Activated CD8-positive, alpha-beta T cell treated with anti-CD3 and anti-CD28 coated beads for 36 hours (primary cell): ENCODE measurements at places on chromosomes 12 and 14.

DNA sequence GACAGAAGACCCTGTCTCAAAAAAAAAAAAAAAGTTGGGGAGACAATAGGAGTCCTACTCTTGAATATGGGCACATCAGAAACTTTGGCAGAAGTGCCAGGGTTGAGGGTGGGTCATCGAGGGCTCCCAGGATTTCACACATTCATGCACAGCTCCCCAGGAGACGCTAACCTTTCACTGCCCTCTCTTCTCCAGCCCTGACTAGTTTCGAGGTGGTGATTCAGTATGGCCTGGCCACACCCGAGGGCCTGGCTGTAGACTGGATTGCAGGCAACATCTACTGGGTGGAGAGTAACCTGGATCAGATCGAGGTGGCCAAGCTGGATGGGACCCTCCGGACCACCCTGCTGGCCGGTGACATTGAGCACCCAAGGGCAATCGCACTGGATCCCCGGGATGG is 29.4 kb upstream of the LRP1-AS start:
- DNase-seq = no peak

DNA sequence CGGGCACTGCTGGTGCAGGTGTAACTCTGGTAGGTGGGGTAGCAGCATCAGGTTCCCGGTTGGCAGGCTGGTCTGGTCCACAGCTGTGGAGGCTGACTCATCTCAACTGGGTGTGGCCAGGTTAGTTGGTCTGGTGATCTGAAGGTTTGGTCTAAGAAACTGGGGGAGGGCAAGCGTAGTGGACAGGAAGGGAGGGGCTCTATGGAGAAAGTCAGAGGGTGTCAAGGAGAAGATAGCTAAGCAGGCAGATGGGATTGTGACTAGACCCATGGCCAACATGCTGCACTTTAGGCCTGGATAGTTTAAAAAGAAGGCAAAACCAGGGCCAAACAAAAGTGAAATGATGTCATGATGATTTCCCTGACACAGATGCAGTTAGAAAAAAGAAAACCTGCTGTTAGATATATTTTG is 7.9 kb downstream of the TRIM9 start:
- peak; percentile 10 for DNase-seq

DNA sequence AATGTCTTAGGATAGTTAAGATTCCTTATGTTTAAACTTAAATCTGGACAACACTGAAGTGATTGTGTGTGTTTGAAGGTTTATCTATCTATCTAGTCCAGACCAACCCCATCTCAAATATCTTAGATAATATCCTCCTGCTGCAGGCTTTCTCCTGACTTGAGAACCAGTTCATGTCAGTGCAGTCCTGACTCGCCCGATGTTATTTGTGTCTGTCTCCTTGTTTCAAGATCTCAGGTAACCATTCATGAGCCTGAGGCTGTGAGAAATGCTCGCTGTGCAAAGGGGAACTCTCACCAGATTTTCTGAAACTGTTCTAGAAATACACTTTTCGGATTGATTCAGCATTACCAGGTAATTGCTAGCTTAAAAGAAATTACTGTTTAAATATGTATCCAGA is 356.2 kb downstream of the SNAPC1 start:
- no peak for DNase-seq

DNA sequence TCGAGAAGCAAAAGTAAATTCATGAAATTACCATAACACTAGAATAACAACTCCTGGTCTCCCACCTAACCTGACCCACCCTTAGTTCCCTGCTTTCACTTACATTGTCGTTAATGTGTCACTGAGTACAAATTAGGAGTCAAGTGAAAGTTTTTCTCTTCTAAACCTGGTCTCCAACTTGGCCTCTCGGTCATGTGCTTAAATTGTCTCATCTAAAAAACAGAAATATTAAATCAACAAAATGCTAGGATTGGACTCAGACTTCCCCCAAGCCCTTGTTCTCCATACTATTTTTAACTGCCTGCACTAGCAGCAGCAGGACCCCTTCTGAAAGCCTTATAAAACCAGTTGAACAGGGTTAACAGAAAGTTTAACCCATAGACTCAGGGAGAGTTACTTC is 1.8 kb upstream of the BTG1 start:
- no peak for DNase-seq

- DNase-seq = peak; percentile 41
Observed at GRCh38 chr14:23512156-23512555, 39.4 kb downstream of the ZFHX2 start.

- DNase-seq = peak; percentile 69
Observed at GRCh38 chr14:53539489-53540126, 386.5 kb upstream of the DDHD1 start.

GRCh38 chr14:105328678-105329390 is 14.3 kb downstream of the PACS2 start:
- DNase-seq = no peak

DNA sequence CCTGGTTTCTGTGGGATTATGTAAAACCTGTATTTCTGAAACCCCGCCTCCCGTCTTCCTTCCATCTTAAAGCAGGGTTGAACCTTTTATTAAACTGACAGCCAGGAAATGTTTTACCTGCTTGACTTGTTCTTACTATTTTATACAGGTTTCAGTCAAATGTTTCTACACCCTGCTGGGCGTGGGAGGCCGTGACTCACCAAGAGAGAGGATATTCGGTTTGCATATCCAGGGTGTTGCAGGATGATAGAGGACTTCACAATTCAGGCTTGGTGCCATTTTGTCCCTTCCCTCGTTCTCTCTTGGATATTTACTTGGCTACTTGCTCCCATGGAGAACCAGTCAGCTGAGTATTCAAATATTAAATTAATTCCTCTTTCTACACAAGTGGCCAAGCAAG is 69.7 kb downstream of the ARF6 start:
- DNase-seq = peak; percentile 85

GRCh38 chr12:97594236-97595088 is 131.9 kb downstream of the RMST start:
- no peak for DNase-seq

DNA sequence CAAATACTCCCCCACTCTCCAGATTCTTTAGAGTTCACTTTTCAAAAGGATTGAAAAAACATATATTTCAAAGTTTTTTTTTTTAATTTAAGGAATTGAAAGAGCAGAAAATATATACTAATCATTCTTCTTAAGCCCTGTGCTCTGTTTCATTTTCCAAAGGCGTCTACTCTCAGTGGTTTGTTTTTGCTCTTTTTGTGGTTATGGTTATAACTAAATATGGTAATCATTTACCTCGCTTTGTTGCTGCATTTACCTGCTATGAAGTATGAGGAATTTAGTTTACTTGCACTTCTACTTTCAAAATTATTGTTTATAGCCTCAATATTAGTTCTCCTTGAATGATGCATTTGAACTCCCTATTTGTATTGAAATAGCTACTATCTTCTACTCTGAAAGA is 55.9 kb upstream of the LRRK2 start:
- no peak for DNase-seq

GRCh38 chr14:91653451-91653850 is 78.4 kb downstream of the CATSPERB start:
- DNase-seq = no peak

DNA sequence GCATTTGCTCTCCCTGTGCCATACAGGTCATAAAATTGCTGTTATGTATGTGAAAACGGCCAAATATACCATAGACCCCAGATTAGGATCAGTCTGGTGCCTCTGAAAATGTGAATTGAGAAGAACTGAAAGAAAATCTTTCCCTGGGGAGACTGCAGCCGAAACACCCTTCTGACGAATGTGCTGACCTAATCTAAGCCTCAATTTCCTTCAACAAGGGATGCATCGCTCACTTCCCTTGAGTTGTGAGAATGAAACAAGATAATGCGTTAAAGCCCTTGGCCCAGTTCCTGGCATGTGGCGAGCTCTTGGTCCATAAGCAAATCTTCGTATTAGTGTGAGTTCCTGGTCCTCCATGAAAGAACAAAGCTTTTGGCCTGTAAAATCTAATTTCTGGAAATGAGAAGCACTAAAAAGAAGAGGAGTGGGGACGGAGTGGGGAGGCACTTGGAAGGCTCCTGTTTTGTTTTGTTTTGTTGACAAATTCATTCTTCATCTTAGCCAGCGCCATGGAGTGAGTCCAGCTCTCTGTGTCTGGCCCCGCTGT is 49.5 kb upstream of the RTRAF start:
- DNase-seq = no peak

DNA sequence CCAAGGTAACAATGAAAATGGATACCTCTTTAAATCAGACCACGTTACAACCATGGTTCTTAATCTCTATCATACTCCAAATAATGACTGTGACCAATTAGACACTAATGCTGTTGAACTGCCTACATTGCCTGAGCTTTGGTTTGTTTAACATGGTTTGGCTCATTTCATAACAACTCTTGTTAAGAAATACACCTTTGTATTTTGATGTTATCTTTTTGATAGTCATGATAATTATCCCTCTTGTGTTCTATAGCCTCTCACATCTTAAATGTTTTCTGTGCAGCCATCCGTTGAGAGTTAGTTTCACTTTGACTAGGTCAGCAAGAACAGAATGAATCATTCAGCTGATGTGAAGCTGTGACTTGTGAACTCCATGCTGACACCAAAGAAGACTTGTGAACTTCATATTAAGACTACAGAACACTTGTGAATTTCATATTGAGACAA is 75.5 kb upstream of the RERGL start:
- peak; percentile 7 for DNase-seq

- peak; percentile 59 for DNase-seq
Observed at GRCh38 chr12:53695152-53696145, 19.6 kb upstream of the ATP5MC2 start.

GRCh38 chr14:104866451-104867370 is 1.6 kb downstream of the CEP170B start:
- no peak for DNase-seq

DNA sequence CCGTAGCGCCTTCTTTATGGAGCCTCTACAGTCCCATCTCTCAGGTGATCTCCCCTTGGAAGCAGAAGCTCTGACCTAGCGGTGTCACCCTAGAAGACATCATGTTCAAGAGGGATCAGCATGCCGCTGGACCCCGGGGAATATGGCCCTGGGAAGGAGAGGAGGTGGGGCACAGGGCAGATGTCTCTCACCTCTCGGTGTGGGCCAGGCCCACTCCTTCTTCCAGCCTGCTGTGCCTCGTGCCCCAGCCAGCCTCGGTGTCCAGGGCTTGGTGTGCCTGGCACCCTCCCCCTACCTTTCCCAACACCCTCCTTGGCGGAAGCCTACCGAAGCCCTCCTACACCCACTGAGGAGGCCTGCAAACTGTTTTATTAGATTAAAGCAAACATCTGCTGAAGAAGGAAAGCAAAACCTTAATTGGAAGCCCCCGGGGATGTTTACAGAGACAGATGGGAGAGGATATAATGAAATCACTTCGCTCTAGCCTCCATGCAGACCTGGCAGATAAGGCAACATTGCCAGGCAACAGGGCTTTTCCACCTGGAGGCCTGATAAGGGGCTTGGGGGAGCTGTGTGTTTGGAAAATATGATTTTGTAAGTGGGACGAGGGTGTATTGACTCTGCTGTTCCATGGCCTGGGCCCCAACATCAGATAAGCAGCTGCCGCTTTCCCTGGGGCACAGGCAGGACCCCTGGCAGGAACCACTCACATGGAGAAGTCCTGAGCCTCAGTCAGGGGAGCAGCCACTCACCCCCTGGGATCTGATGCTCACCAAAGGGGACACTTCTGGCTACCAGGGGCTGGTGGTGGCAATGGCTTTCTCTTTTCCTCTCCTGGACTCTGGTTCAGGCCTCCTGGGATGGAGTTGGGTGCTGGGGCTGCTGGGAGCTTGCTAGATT is 5.7 kb upstream of the CHGA start:
- no peak for DNase-seq

DNA sequence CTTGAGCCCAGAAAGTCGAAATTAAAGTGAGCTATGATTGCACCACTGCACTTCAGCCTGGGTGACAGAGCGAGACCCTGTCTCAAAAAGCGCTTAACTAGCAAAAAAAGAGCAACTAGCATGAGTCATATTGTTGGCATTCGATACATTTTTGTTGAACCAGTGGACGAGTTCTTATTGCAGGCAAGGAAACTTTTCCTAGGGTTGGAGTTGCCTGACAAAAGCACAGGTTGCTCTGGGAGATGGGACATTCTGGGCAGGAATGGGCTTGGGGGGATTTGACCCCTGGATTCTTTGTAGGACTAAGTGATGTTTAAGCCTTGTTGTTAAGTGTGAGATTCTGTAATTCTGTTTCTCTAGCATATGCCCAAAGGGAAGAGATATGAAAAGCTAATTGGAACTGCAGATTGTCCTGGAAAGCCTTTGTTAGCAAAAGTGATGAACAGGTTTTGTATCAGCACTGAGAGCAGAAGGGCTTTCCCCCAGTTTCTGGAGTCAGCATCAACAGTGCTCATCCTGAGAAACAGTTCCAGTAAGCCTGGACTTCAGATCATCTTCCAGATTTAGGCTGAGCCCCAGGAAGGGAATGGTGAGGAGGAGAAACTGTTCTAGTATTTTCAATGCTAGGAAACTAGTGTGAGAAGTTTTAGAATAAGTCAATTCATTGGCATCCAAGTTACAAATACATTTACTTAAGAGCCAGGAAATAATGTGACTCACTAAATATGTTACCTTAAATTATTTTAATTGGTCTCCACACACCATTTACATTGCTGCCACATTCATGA is 123.1 kb downstream of the SRGAP1 start:
- DNase-seq = no peak

- DNase-seq = no peak
Observed at GRCh38 chr14:22304326-22304725, 284.7 kb downstream of the DAD1 start.

DNA sequence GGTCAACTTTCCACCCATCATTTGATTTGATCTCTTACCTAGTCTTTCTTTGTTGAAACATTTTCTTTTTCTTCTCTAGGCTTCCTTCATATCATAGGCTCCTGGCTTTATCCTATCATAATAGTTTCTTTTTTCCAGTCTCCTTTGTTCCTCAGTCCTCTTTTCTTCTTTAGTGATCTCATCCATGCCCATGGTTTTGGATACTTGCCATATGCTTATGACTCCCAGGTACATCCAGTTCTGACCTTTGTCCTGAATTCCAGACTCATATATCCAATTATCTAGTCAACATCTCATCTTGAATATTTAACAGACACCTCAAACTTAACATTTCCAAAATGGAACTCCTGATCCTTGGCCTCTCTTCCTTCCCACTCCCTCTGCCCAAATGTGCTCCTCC is 36.1 kb upstream of the KRAS start:
- DNase-seq = no peak

DNA sequence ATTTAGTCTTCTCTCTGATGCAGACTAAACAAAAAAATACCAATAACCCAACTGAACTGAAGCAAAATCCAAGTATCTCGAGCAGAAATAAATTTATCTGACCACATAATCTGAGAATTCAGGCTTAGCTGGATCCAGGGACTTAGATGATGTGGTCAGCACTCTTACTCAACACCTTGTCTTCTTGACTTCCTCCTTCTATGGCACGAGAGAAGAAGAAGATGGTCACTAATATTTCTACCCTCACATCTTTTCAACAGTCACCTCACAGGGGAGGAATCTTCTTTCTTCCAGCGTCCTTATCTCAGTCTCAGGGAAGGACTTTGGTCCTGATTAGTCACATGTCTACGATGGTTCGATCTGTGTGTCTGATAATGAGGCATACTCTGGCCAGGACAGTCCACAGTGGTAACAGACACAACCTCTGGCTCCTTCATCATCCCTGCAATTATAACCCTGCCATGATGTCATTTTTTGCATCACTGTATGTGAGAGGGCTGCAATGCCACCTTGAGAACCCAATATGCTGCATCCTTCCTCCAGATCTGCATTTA is 15.8 kb downstream of the RGS6 start:
- DNase-seq = no peak

- DNase-seq = peak; percentile 76
Observed at GRCh38 chr12:130013771-130014484, 110.1 kb upstream of the TMEM132D start.

- DNase-seq = peak; percentile 58
Observed at GRCh38 chr14:94129758-94130414, 482 bp upstream of the IFI27L2 start.
